K562 (cell line): ENCODE measurements at places on chromosomes 2 and 18.

DNA sequence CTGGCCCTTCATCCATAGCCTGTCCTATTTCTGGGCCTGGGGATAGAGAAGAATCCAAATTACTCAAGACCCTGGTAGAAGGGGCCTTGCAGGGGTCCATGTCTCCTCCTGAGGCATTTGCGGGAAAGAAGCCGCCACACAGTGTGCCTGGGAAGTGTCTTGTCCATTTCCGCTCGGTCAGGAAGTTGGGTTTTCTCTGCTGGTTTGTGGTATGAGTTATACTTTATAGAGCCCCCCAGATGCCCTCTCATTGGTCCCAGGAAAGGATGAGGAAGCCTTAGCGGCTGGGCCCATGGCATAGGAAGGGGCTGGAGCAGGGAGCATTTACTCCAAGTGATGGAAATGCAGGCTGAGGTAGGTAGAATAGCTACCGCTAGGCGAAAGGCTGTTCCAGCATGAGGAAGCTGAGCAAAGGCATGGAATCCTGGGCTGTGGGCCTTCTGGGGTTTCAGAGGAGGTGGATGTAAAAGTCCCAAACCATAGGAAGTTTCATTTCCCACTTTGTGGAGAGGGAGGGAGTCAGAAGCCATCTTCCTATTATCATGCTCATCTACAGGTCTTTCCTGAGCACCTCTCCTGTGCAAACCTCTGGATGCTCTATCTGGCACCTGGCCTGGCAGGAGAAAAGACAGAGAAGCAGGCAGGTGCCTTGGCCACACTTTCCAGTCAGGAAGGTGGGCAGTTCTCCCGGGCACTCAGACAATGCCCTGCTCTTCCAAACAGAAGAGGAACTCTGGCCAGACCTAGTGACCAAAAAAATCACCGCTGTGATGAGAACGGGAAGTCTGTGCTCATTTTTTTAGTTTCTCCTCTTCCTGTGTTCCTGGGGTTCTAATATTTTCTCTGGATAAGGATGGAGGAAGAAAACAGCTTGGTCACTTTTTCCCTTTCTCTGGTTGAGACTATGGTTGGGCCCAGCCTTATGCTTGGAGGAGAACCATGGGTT, 2.6 kb upstream of the CD207 start:
- peaks cover 63% of the 10 kb centered on the region for H3K27me3 ChIP-seq
- H3K36me3 ChIP-seq = no peaks in the 10 kb centered on the region
- no peaks in the 10 kb centered on the region; the same call in 1 of the 2 replicates for H3K4me1 ChIP-seq
- H3K4me3 ChIP-seq = no peak overlapping the region
- DNase-seq = no peak

- H3K27ac ChIP-seq = no peak overlapping the region
- no peak for DNase-seq
- H3K4me3 ChIP-seq = no peak overlapping the region
- no peaks in the 10 kb centered on the region for H3K36me3 ChIP-seq
Observed at GRCh38 chr2:228103379-228103778, 78.1 kb downstream of the SPHKAP start.

- H3K4me1 ChIP-seq = no peaks in the 10 kb centered on the region
- DNase-seq = no peak
- no peak overlapping the region for H3K27ac ChIP-seq
- no peak overlapping the region for H3K4me3 ChIP-seq
Observed at GRCh38 chr2:111204706-111205105, 84.0 kb downstream of the BCL2L11 start.

- H3K36me3 ChIP-seq = peaks cover 2% of the 10 kb centered on the region; the same call in 1 of the 3 replicates
- H3K27me3 ChIP-seq = no peaks in the 10 kb centered on the region
- H3K4me3 ChIP-seq = no peak overlapping the region
- DNase-seq = no peak
- no peak overlapping the region for H3K27ac ChIP-seq
Observed at GRCh38 chr18:70046207-70046606, 98.5 kb upstream of the CD226 start.

DNA sequence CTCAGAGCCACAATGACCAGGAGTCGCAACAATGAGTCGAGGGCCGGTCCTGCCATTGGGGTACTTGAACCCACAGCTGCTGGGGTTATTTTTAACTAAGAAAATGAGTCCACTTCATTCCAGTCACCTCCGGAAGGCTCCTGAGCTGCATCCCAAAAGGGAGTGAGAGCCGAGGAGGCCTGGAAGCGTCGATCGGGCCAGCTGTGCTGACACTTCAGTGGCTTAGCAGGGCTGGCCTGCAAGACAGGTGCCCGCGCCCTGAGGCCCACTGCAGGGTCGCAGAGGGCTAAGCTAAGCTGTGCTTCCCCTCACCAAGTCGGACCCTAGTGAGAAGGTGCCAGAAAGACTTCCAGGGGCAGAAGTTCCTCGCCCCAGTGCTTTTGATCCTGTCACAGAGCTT, 21.1 kb downstream of the TBC1D8 start:
- H3K4me3 ChIP-seq = no peak overlapping the region
- no peak for DNase-seq
- H3K4me1 ChIP-seq = no peaks in the 10 kb centered on the region

GRCh38 chr18:77042583-77042982, 90.0 kb downstream of the MBP start:
- H3K4me3 ChIP-seq = no peak overlapping the region
- peaks cover 7% of the 10 kb centered on the region; the same call in 2 of the 3 replicates for H3K27me3 ChIP-seq
- DNase-seq = no peak

- no peaks in the 10 kb centered on the region; the same call in 2 of the 3 replicates for H3K36me3 ChIP-seq
- H3K4me1 ChIP-seq = peaks cover 25% of the 10 kb centered on the region
- no peak overlapping the region for H3K4me3 ChIP-seq
- no peak overlapping the region for H3K27ac ChIP-seq
- H3K27me3 ChIP-seq = no peaks in the 10 kb centered on the region
Observed at GRCh38 chr2:43340945-43341356, 114.5 kb upstream of the ZFP36L2 start.

DNA sequence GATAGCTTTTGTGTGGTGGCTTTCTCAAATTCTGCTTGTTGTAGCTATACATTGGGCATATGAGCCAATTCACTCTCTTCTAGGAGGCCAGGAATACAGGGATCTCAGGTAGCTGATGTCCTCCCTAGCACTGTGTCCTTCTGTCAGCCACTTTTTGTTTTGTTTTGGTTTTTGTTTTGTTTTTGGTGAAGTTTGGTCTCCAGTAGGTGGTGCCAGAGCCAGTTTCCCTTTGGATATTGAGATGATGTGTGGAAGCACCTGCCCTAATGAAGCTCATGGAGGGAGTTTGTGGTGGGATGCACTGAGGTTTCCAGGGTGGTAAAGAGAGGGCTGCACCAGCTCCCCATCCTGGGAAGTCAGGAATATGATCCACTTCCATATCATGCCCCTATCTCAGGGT, 100.5 kb upstream of the VWC2L start:
- no peak overlapping the region for H3K27ac ChIP-seq
- H3K27me3 ChIP-seq = no peaks in the 10 kb centered on the region
- no peak for DNase-seq
- no peak overlapping the region for H3K4me3 ChIP-seq

DNA sequence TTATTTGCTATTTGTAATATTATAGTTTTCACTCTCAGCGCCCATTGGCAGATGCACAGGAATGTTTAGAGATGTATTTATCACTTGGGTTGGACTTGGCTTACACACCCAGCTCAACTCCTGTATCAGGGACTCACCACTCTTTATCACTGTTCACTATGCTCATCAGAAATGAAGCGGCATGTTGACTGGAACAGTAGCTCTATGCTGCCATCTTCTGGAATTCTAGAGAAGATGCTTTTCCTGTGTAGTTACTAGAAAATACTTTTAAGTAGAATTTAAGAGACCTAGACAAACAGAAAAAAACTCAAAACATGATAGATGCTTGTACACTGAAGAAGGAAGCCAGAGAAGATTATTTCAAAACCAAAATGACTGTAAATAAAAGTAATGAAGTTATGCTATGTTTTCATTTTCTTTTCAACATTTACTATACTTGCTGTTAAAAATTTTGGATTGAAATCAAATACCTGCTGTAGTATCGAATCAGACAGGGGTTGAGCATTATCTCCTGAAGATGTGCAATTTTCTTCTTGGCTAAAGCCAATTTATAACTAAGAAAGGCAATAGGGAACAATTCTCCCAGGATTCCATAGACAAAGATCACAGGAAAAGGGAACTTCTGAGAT, 47.4 kb upstream of the NXPH2 start:
- H3K4me1 ChIP-seq = no peaks in the 10 kb centered on the region
- no peaks in the 10 kb centered on the region for H3K36me3 ChIP-seq
- H3K4me3 ChIP-seq = no peak overlapping the region
- no peak overlapping the region for H3K27ac ChIP-seq
- DNase-seq = peak; percentile 44

- no peaks in the 10 kb centered on the region for H3K36me3 ChIP-seq
- H3K27me3 ChIP-seq = no peaks in the 10 kb centered on the region
- no peak overlapping the region for H3K4me3 ChIP-seq
- no peak for DNase-seq
- no peak overlapping the region for H3K27ac ChIP-seq
Observed at GRCh38 chr18:70758780-70759179, 469.9 kb downstream of the SOCS6 start.

DNA sequence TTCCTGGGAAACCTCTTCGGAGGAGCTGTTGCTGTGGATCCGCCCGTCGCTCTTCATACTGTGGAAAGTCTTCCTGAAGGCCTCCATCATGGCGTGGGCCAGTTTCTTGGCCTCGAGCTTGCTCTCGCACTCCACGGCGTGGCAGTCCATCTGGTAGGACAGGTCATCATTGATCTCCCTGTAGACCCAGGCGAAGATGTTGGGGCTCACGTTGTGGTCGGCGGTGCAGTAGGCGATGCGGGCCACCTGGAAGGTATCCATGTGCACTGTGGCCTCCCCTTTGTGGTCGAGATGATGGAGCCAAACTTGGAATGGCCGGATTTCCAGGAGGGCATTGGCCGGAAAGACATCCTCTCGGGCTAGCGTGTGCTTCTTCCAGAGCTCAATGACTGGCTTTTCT, 245.4 kb downstream of the PID1 start:
- H3K27me3 ChIP-seq = no peaks in the 10 kb centered on the region
- H3K27ac ChIP-seq = no peak overlapping the region
- no peak overlapping the region for H3K4me3 ChIP-seq

- H3K36me3 ChIP-seq = no peaks in the 10 kb centered on the region
- H3K4me3 ChIP-seq = no peak overlapping the region
- DNase-seq = no peak
- H3K4me1 ChIP-seq = no peaks in the 10 kb centered on the region
- H3K27me3 ChIP-seq = no peaks in the 10 kb centered on the region
Observed at GRCh38 chr2:163669506-163669905, 66.3 kb downstream of the FIGN start.

DNA sequence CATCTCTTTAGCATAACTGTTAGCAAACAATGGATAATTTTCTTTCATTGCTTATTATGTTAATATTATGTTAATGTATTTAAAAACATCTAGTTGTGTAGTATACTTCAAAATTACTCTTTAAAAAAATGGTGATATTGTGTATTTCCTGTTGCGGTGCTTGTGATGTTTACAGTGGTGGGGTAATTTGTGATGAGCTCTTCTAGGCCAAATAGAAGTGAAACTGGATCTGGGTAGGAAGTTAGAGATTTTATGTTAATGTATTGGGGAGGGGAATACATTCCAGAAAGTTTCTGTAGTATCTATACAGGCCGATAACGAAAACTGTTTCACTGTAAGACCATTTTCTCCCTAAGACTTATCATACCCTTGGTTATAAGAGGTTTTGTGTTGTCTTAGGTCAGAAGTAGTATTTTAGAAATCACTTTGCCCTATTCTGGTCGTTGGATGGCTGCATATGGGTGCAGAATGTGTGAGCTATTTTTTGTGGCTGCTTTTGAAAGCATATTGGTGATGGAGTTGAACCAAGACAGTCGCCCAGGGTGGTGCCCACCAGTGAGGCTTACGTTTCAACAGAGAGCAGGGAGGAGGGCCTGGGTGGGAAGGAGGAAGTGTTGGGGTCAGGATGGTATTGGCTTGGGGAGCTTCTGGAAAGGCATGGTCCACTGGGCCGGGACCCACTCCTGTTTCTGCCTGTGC, 5.8 kb downstream of the TSHZ1 start:
- no peaks in the 10 kb centered on the region for H3K36me3 ChIP-seq
- H3K4me1 ChIP-seq = peaks cover 11% of the 10 kb centered on the region
- no peak overlapping the region for H3K27ac ChIP-seq
- no peaks in the 10 kb centered on the region for H3K27me3 ChIP-seq

- H3K4me3 ChIP-seq = no peak overlapping the region
- no peaks in the 10 kb centered on the region for H3K4me1 ChIP-seq
- H3K36me3 ChIP-seq = no peaks in the 10 kb centered on the region
- H3K27me3 ChIP-seq = 0 out of 2 replicates have a peak, but pooled peaks cover 4% of the 10 kb centered on the region
Observed at GRCh38 chr2:157413326-157414035, 30.4 kb downstream of the CYTIP start.

DNA sequence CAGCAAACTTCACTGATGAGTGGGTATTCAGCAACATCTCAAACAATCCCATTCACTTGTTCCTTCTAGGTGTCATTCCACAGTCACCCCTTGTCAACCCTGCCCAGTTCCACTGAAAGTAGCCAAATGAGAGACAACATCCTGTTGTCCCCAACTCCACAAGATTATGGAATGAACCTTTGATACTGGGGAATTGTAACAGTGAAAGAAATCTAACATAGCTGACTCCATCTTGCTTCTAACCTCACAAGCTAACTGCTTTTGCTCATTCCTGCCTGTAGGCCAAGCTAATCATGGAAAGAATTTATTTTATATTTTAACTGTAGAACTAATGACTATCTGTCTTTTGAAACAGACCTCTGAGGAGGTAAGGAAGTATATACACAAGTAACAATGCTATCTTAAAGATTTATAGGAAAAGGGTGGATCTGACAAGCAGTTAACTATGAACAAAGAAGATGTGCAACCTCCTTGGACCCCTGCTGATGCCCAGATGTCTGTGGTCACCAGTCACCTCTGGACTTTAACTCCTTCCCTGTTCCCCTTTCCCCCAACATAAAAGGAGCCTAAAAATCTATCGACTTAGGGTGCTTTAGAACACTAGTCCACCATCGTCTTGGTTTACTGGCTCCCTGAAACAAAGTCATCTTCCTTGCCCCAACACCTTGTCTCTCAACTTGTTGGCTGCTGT, 6.9 kb upstream of the ANXA4 start:
- no peak overlapping the region for H3K27ac ChIP-seq
- H3K36me3 ChIP-seq = no peaks in the 10 kb centered on the region
- no peaks in the 10 kb centered on the region for H3K27me3 ChIP-seq
- H3K4me1 ChIP-seq = no peaks in the 10 kb centered on the region; the same call in 1 of the 2 replicates

DNA sequence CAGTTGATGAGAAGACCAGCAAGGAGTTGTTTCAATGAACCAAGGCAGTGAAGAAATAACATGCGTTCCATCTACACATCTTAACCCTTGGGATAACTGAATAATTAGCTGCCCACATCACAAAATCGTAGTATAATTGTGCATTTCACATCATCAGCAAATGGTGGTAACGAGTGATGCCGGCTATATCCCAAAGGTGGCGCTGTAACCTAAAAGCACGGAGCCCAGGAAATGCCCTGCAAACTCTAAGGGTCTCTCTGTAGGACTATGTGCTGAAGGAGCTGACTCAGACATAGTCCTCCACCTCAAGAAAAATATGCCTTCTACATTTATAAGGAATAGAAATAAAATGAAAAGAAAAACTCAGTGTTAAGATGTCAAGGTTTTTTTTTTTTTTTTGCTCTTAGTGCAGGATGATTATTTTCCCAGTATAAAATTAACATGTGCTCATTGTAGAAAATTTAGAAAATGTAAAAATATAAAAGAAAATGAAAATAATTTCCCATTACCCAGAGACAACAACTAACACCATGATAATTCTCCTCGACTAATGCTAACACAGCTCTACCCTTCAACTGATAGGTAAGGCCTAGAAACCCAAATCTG, 23.1 kb upstream of the DSG3 start:
- peak; percentile 40 for DNase-seq
- no peaks in the 10 kb centered on the region for H3K27me3 ChIP-seq
- no peak overlapping the region for H3K27ac ChIP-seq
